CD4-positive, CD25-positive, alpha-beta regulatory T cell (primary cell): ENCODE measurements at places on chromosomes 7 and 10.

- DNase-seq = no peak
Measured at GRCh38 chr7:91294639-91295220, 30.5 kb downstream of the FZD1 start.

- DNase-seq = no peak
Measured at GRCh38 chr10:73183667-73184281, 15.9 kb downstream of the FAM149B1 start.

GRCh38 chr10:109898007-109898406 is 25.3 kb downstream of the XPNPEP1 start:
- no peak for DNase-seq

- DNase-seq = no peak
Measured at GRCh38 chr10:30935078-30935477, 96.6 kb downstream of the ZNF438 start.

DNA sequence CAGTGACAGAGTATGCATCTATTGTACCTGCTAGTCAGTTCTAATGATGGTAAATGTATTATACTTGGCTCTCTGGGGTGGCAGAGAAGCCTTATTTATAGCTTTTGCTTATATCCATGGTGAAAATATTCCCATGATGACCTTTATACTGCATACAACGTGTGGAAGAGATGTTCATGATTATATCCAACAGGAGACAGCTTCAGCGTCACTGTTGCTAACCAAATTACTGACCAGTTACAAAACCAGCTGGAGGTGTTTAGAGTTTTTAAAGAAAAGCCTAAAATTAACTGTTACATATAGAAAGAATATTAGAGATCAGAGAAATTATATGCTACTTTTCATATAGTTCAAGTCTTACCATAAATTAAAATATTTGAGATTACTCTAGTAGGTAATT is 280.8 kb downstream of the ETV1 start:
- no peak for DNase-seq

DNA sequence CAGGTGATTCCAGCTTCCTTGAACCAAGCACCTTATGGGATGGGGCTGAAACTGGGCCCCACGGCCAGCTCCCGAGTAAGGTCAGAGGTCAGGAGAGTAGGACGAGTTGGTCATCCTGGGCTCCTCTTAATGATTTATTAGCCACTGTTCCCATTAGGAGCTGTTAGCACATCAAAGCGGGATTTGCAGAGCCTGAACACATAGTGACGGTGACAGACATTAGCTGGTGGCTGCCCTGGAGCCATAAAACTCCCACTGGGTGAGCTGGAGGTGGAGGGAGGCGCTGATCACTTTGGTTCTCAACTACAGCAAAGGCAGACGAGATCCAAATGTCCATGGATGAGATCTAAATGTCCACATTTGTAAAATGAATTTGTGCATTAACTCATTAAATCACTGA is 48.1 kb downstream of the COL13A1 start:
- no peak for DNase-seq

DNA sequence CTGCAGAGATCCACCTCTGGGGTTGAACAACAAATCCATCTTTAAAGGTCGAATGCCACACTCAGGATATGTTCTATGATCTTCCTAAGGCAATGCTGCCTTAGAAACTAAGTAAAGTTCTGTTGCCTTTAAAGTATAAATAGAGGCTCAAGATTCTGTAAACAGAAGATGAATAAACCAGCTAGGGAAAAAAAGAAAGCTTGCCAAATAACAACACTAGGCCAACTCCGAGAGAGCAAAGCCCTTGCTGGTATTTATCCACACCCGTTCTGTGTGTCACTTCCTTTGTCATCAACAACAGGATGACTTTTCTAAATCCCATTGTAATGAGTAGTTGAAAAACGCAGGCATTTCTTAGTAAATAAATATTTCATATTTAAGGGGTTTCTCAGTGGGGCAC is 330.0 kb upstream of the GLI3 start:
- no peak for DNase-seq

DNA sequence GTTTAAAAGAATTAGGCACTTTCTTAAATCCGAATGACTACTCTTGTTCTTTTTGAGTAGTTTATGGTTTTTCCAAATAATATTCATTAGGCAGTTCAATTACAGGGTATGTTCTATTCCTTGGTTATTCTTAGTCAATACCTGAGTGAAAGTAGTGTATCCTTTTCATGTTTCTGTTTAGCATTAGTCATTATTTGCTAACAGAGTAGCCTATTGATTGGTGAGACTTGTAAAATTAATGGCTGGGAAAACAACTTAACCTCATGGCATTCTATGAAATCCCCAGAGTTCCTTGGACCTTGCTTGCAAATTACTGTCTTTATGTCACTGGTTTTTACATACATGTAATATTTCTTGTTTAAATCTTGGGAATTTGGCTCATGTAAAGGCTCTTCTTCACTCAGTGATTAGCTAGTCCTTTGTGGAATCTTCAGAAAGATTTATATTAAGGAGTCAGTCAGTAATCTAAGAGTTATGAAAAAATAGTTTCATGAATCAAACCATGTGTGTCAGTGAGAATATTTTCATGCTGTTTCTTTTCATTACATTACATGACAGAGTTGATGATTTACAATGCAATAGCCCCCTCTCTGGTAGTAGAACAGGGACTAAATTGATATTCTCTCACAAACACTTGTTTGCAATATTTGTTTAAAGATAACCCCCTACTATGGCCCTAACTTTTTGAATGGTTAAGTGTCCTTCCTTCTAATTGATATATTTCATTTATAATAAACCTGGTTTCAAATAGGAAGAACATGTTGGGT is 81.5 kb upstream of the LRRTM3 start:
- no peak for DNase-seq
